Islet precursor cell (in vitro differentiated cells): ENCODE measurements at places on chromosomes 11 and 22.

GRCh38 chr11:36532941-36533601 is 23.0 kb upstream of the TRAF6 start:
- DNase-seq, result no peak

DNA sequence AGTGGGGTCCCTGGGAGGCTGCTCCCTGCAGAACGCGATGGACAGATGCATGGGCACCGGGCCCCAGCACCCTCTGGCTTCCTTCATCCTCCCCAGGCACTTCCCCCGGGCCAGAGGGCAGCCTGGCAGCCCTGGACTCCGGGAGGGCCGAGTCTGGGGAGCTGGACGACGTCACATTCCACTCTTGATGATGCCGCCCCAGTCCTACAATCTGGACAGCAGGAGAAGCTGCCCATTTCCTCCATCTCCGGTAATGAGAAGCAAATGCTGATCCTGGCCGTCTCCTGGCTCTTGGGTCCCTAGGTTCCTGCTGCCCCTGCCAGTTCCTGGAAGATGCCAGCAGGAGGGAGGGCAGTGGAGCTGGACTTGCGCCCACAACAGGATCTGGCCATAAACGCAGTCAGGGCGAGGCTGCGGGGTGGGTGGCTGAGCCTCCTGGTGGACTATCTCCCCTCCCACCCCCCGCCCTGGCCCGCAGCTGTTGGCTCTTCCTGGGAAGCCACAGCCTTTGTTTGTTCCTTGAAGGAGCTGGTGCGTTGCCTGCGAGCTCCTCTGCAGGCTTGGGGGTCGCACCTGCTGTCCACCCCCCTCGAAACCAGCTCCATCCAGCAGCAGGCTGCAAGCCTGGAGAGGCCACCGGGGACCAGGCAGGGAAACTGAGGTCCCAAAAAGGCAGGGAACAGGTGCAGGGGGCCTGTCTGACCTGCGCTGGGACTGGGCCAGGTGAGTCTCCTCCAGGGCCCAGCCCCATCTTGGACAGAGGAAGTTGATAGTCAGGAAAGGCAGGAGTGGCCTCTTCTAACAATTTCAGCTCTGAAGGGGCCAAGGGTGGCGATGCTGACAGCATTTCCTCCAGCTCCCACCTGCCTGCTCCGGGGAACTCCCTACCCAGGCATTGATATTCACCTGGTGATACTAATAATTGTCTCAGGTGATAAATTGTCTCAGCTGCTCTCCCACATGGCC is 17.9 kb upstream of the MUC6 start:
- no peak for DNase-seq

DNA sequence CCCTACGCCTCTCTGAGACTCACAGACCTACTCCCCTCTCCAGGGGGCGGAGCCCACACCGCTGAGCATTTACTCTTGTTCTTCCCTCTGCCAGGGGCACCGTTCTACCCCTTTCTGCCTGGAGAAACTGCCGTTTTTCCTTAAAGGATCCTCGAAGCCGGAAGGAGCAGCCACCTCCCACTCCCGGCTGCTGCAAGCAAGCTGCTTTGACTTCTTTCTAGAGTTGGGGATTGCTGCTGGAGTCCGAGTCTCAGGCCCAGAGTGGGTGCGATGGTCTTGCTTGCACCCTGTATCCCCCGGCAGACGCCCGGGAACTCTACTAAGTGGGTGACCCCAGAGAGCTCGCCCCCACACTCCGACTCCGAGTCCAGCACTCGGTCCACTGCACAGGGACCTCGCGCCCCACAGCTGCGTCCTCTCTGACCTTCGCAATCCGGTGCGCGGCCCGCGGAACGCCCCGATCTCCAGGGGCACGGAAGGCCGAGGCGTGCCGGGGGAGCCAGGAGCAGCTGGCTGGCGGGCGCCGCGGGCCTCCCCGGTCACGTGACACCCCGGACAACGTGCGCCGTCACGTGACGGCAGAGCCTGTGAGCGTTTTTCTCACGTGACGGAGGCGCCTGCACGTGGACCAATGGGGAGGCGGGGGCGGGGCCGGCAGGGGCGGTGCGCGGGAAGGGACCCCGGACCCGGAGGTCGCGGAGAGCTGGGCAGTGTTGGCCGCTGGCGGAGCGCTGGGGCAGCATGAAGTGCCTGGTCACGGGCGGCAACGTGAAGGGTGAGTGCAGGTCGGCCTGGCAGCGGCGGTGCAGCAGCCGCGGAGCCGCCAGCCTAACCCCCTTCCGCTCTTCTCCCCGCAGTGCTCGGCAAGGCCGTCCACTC is at the start of gene RAD9A:
RAD9A (plus strand) TSS at position 683 of the 879 bp plus-strand sequence; CDS start at position 742, 59 bp downstream.
- DNase-seq, result peak; percentile 97

- DNase-seq, result no peak
Observed at GRCh38 chr11:70480711-70481110, 82.4 kb downstream of the CTTN start.

DNA sequence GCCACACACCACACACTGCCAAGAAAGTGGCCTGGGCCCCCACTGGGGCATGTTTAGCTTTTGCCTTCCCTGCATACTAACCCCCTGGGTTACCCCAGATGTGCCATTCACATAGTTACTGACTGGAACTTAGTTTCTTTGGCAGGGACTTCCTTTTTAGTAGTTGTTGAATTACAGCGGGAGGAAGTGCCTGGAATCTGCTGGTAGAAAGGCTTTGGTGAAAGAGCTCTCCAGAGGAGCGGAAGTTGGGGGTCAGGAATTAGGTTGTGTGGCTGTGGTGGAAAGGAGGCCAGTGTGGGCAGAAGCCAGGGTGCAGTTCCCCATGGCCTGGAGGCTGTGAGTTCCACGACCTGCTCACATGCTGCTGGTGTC is 69.0 kb downstream of the MED15 start:
- DNase-seq, result no peak

GRCh38 chr11:126991596-126991995 is 9.0 kb downstream of the KIRREL3 start:
- no peak for DNase-seq

DNA sequence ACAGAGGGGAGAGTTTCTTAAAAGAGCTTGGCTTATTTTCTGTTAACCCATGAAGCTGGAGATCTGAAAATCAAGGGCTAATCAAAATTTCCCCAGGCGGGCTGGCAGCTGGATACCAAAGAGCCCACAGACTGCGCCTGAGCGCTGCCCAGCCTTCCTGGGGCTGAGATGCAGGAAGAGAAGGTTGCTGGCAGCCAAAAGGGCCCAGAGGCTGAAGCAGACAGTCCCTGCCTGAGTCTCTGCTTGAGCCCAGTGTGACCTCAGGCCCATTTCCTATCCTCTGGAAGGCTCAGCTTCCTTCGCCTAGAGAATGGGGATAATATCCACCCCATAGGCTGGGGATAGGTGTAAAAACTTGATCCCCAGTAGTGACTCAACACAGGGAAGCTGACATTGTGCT is 49.1 kb downstream of the ARRB1 start:
- no peak for DNase-seq

- DNase-seq, result no peak
Observed at GRCh38 chr11:75477614-75477935, 44.6 kb upstream of the KLHL35 start.

DNA sequence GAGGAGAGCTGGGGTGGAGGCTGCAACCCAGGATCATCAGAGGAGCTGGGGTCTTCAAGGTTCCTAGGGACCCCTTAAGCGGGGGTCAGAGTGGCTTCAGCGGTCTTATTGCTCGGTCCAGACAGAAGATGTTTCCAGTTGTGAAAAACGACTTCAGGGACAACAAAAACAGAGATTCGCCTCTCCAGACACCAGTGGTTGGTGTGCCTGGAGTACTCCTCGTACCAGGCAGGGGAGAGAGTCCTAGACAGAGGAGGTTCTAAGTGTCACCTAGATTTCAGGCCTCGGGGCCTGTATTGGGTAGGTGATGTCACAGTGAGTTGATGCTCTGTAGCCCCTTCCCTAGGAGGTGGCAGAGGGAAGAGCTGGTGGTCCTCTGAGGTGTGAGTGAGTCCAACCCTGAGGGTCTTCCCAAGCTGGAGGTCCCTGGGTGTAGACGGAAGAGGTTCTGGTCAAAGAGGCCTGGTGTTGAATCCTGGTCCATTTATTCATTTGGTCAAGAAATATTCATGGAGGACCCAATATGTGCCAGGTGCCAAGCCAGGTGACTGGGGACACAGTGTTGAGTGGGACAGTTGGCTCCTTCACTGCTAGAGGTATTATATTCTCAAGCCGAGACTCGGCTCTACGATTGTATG is 4.4 kb upstream of the IGLL5 start:
- peak; percentile 22 for DNase-seq

DNA sequence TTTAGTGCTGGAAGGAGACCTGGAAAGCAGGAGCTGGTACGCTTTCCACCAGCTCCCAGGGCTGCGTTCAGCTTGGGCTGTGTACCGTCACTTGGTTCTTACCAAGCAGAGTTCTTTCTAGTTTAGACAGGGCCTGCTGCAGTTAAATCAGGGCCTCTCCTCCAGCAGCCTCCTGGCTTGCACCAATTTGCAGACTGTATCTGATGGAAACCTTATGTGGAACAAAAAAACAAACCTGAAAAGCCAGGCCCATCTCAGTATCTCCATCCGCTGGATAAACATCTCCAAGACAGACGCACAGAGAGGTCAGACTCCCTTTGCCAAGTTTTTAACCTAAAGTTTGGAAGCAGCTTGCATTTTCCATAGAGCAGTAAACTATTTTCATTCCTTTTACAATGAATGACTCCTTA is 288.6 kb upstream of the SORL1-AS1 start:
- no peak for DNase-seq

GRCh38 chr11:70462818-70463477 is 64.6 kb downstream of the CTTN start:
- no peak for DNase-seq

GRCh38 chr11:10181811-10182210 is 112.2 kb downstream of the SBF2 start:
- DNase-seq, result no peak

GRCh38 chr11:44990665-44991064 is 40.0 kb upstream of the TP53I11 start:
- DNase-seq, result no peak

DNA sequence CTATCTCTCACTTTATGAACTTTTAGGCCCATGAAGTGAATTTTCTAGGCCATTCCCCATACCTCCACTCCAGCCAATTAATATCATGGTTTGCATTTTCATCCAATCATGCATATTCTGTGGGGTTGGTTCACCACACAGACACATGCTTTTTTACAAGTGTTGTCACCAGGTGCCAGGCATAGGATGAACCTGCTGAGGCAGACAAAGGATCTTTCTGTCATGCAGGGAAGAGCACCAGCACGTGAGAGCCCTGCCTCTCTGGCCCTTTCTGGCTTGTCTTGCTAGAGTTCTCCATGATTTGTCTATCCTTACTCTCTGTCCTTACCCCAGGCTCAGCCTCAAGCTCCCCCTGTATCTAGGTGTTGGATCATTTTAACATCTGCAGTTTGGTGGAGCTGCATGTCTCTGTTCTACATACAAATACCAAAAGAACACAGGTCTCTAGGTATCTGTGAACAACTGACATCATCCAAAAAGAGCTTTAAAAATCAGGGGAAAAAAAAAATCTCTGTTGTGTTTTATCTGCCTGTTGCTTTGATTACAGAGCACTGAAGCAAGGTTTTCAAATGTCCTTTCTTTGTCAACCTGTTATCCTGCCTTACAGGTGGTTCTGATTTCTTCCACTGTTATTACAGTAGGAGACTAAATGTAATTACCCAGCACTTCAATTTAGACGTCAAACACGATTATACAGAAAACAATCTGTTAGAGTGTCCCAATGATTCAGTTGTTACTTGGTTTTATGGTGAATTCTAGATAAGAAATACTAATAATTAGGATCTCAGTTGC is 58.4 kb upstream of the GRAMD1B start:
- DNase-seq, result no peak

- no peak for DNase-seq
Observed at GRCh38 chr22:36280379-36280778, 27.4 kb downstream of the APOL1 start.

DNA sequence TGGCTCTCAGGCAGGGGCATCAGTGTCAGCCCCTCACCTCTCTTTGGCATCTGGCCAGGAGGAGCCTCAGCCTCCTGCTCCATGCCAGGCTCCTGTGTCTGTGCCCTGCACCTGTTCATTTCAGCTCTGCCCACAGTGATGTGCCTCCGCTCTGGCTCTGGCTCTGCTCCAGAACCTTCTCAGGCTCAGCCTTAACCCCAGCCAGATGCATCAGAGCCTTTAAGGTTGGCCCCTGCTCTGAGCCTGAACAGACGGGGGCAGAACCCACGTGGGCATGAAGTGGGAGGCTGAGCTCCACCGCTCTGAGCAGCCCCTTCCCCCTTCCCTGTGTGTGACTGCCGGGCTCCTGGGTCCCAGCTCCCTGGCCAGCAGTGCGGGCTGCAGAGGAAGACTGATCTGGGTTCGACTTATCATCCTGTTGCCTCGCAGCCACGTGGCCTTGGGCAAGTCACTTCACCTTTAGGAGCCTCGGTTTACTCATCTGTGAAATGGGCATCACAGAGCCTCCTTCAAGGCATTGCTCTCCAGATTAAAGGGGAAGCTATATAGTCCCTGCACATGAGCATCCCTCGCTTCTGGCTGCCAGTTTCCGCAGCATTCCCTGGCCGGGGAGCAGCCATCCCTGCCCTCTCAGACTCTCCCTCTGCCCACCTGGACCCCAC is 44.7 kb upstream of the RTL6 start:
- DNase-seq, result peak; percentile 26

GRCh38 chr22:43745411-43745770 is 66.7 kb downstream of the EFCAB6 start:
- DNase-seq, result no peak

DNA sequence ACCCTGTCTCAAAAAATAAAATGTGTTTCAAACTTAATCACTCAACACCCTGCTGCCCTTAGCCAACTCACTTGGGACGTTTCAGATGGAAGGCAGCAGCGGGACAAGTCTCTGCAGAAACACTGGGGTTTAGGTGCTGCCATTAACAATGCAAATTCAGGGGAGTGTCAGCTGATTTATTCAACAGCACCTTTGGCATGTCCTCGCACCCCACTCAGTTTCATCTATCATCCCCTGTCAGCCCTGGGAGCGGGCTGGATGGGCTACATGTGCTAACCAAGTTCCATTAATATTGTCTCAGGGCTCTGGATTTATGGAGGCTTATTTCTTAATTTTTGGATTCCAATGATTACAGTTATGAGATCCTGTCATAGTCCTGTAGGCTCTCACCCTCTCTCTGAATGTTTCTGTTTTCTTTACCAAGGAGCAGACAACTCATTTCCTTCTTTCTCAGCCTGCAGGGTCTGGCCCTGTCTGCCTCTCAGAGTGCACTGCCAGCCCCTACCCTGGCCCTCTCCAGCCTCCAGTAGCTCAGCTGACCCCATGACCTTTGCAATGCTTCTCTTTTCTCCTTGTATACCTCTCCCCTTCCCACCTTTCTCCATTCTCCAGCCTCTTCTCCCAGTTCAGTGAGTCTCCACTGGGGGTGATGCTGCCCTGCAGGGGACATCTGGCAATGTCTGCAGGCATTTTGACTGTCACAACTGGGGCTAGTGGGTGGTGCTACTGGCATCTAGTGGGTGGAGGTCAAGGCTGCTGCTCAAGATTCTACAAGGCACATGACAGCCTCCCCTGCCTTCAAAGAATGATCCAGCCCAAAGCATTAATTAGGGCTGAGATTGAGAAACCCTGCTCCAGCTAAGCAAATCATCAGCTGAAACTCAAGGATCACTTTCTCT is 79.0 kb downstream of the APIP start:
- DNase-seq, result no peak

DNA sequence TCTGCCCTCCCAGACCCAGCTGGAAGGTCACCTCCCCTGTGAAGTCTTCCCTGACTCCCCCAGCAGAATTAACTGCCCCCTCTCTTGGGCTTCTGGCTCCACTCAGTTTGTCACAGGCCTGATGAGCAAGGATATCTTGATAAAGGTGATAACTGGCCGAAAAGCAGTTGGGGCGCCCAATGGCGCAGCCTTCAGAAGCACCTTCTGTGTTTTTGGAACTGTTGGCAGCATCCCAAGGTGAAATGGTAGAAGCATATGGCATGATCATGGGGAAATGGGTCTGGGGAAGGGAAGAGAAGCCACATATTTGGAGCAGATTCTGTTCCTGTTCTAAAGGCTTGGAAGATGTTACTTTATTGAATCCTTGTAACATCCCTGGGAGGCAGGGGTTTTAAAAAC is 2.8 kb upstream of the TAB1 start:
- no peak for DNase-seq
